Endodermal cell (in vitro differentiated cells): ENCODE measurements at places on chromosomes 7 and 10. TPM values are rescaled to one million over a fixed set of nuclear protein-coding genes. Genes with fewer than 3 reads are reported as not detected.

DNA sequence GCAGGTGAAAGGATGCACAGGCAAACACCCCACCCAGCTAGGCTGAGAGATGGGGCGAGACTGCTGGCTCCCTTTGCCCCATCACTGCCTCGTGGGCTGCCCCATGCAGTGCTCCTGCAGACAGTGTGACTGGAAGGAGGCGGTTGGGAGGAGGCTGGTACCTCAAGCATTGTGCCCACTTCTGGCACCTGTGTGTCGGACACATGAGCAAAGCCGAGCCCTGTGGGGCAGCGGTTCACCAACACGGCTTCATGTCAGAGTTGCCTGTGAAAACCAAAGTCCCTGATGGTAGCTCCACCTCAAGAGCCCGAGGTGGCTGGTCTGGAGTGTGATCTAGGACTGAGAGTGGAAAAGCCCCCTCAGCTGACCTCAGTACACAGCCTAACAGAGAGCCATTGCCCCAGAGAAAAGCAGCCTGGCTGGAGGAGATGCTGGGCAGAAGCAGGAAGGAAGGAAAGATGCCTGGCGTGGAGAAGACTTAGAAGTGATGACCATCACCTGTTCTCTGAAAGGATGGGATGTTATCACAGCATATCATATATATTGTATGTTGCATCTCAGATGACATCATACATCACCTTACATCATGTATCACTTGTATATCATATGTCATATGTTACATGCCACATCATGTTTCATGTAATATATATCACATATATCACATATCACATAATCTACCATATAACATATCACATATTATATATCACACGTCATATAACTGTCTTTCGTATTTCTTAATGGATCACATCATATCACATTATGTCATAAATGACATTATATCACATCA lies 75.6 kb downstream of the ADCY1 start:
- DNase-seq: peak; percentile 19

ZP3 gene
- total RNA-seq: 1.7 to 3.5 TPM (median 2.3 TPM) in 3 replicates

DNA sequence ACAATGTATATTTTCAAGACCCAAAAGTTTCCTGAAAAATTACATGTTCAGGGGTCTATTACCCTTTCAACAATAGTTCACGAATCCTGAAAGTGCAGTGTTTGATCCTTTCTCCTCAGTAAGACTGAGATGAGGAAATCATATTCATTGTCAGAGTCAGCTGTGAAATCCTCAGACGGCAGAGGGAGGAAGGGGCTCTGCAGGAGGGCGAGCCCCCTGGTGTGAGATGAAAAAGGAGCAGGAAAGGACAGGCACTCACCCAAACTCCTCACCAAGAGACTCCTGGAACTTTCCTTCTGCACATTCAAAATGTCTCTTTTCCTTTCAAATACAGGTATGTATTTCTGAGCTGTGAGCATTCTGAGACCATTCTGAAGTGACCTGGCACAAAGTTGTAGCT lies 150.3 kb upstream of the HABP2 start:
- DNase-seq: no peak

TNS3 gene
- total RNA-seq: 32.5 to 34.1 TPM (median 33.8 TPM) in 3 replicates

- DNase-seq: no peak
These were observed 43.5 kb upstream of the CACUL1 start for GRCh38 chr10:118798231-118798662.

SSC4D gene
- total RNA-seq: 18.3 and 21.9 TPM in 2 replicates

DNA sequence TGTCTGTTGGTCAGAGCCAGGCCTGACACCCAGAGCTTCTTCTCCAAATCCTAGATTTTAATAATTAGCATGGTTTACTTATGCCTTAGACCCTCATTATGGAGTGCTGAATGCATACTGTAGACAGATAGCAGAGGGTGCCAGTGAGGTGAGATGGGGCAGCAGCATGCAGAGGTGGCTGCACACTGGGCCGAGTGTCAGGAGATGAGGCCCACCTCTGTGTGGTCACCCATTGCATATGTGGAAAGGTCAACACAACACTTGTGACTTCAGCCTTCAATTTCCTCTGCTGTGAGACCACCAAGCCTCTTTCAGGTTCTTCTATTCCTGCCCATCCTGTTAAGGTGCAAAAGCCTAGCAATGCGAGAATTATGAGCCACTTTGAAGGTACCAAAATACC lies 39.7 kb upstream of the NMT2 start:
- DNase-seq: no peak

DNA sequence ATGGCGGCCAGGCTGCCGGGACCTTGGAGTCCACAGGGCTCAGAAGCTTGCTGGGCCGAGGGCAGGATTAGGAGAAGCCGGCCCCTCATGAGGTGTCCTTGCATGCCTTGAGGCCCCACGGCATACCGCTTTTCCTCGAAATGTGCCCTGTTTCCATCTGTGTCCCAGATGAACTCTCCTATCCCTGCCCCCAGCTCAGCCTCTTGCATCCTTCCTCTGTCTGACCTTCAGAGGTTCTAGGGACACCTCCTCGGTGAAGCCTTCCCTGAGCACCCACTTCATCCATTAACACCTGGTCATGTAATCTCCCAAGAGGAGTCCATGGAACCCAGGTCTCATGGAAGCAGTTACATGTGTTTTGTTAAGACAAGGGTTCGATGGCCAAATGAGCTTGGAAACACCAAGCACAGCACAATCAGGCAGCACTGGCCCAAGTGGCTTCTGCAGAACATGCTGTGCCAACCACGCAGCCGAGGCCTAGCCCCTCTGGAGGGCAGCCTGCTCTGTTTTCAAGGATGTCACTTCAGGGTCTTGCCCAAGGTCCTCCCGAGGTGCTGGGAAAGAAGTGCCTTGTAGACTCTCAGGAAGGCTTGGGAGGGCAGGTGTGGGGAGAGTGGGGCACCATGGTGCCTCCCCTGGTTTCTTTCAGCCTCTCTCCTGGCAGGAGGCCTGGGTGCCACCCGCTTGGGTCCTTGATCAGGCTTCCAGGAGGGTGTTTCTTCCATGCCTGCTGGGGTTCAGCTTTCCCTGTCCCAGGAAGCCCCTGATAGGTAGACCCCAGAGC lies 124.3 kb downstream of the NEURL1 start:
- no peak for DNase-seq

LLCFC1 gene
- not detected in 2 replicates for total RNA-seq

GRCh38 chr7:136251826-136252225 lies 274.7 kb upstream of the MTPN start:
- no peak for DNase-seq

KIAA1549 gene
- total RNA-seq: 14.6 to 21.3 TPM (median 19.3 TPM) in 3 replicates

DNA sequence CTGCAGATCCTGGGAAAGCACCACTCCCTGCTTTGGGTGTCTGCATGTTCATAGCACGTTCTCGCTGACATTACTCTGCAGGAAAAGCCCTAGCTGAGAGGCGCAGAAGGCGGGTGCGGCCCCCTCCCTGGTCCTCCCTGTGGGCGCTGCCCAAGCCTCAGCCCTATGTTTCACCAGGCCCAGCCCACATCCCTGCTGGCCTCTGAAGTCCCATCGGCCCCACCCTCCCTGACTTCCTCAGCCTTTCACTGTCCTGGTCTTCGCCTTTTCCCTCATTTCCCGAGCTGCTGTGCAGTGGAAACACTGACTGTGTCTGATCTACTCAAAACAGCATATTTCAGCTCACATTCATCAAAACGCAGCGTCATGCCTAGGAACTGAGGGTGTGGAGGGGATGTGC lies 36.3 kb upstream of the DIP2C start:
- DNase-seq: no peak

DNA sequence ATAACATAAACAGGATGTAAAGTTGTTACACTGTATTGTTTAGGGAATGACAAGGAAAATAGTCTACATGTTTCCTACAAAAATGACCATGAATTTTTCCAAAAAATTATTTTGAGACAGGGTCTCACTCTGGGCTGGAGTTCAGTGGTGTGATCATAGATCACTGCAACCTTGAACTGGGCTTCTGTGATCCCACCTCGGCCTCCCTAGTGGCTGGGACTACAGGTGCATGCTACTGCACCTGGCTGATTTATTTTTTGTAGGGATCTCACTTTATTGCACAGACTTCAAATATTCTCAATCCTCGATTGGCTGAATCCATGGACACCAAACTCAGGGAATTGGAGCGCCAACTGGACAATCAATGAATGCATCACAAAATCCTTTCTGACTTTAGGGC lies 6.6 kb downstream of the CHCHD2 start:
- no peak for DNase-seq

- no peak for DNase-seq
These were observed 348.3 kb upstream of the AKR1E2 start for GRCh38 chr10:4477664-4478063.

DNA sequence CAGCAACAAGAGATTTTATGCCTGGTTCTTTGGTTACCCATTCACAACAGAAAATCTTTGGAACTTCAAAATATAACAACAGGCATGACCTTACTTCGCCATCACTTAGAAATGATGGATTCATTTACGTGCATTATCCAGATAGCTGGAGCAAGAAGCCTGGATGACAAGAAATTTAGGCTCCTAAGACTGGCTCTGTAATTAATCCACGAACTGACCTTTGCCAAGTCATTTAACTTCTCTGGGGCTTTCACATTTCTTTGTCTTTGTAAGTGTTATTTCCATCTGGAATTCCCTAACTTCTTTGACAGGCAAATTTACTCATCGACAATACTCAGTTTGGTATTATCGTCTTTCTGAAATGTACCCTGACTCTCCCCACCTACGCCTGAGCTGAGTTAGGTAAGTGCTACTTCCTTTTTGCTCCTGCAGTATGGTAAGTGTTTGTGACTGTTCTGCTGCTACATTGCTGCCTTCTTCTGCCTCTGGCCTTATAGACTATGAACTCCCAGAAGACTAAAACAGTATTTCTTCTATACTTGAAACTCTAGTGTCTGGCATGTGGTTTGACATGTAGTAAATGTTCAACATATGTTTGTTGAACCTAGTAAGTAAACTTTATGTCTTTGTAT lies 5.5 kb upstream of the MDFIC start:
- DNase-seq: no peak

DNA sequence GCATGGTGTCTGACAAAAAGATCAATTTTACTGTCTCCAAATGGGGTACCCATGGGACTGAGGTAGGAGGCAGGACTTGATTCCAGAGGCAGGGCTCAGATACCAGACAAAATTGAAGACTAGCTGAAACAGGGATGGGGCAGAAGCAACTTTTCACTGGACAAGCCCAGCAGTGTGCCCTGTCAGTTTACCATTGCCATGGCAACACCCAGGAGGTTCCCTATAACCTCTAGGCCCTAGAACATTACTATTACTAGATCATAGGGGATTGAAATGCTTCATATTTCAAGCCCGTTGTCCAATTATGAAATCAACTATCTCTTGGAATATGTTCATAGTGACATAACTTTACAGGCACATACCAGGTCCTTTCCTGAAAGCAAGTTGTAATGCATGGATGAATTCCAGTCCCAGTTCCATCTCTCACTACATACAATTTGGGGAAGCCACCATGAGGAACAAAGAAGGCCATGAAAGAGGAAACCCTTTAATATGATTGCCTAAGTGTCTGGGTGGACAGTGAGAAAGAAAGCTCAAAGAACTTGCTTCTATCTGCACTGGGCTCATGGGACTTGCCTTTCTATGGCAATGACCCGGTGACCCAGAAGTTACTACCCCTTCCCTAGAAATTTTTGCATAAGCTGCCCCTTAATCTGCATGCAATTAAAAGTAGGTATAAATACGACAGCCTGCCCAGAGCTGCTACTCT lies 557.9 kb downstream of the KCNMA1 start:
- DNase-seq: peak; percentile 24

GRCh38 chr10:16227674-16228073 lies 209.1 kb upstream of the PTER start:
- DNase-seq: no peak

VSTM4 gene
- total RNA-seq: 0.28 to 0.77 TPM (median 0.65 TPM) in 3 replicates

DNA sequence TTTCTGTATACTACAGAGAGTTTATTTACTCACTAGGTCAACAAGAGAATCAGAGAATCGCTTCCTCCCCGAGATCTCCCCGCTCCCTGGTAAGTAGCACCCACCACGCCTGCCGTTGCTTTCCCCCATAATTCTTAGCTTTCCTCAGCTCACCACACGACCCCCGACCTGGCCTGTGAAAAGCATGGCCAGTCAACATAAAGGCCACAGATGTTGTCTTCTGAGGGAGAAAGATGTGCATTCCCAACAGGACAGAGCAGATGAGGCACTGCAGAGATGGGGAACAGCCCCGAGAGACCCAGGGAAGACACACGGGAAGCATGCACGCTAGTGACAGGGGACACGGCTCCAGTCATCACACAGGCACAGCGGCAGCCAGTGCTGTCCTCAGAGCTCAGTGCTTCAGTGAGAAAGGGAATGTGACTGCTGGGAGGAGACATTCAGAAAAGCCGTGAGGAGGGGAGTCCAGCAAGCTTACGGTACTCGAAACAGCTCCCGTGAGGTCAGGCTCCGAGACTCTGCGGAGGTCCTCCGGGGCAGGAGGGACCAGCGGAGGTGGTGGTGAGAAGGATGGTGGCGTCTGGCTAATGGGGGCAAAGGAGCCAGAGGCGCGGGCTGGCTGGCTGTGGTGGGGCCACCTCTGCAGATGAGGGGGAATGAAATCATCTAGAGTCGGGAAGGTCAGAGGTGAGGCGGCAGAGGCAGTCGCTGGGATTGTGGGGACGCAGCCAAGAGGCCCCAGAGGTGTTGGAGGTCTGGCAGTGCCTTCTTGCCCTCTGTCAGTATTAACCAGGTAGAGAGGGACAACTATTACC lies 123.4 kb upstream of the PDLIM1 start:
- DNase-seq: no peak

DNA sequence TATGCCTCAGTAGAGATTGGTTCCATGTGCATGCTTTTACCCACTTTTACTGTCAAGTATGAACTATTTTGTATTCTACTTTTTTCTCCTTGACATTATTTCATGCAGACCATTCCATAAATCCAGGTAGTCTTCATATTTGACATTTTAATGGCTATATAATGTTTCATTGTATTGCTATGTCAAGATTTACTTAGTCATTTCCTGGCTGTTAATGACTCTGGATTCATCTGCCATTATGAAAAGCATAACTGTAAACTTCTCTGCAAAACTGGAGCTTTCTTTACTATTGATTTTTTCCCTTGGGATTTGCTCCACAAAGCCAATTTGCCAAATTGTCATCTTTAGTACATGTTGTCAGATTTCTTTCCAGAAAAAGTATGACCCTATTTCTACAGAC lies 6.8 kb upstream of the MSRB2 start:
- DNase-seq: no peak

INMT gene
- 3.2 to 4.3 TPM (median 3.3 TPM) in 3 replicates for total RNA-seq

- no peak for DNase-seq
These were observed 76.7 kb upstream of the SFMBT2 start for GRCh38 chr10:7487528-7487927.

METTL27 gene
- total RNA-seq: 15.5 and 20.9 TPM in 2 replicates

DNA sequence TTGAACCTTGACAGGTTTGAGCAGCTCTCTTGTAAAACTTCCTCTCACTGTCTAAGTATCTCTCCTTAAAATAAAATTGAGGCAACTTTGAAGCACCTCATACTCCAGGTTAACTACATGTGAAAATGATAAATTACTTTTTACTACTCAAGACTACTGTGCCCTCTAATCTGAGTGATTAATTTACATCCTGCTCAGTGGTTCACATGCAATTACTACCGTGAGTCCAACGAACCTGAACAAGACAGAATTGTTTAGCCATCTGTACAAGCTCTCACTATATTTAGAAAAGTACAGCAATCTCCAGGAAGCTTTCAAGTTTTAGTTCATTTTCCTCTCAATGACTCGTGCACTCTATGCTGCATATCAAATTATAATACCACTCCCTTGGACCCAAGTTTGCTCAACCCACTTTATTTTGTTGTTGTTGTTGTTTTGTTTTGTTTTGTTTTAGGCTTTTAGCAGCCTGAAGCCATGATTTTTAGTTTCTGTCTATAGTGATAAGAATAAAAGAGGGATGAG lies 21.2 kb downstream of the PDE1C start:
- DNase-seq: no peak

- DNase-seq: no peak
These were observed 32.5 kb upstream of the FAM133B start for GRCh38 chr7:92622685-92623084.
